ENCODE measurements at places on chromosomes 11 and 22.

GRCh38 chr11:119901657-119902577 is 172.9 kb upstream of the NECTIN1 start:
- DNase-seq: no peak

DNA sequence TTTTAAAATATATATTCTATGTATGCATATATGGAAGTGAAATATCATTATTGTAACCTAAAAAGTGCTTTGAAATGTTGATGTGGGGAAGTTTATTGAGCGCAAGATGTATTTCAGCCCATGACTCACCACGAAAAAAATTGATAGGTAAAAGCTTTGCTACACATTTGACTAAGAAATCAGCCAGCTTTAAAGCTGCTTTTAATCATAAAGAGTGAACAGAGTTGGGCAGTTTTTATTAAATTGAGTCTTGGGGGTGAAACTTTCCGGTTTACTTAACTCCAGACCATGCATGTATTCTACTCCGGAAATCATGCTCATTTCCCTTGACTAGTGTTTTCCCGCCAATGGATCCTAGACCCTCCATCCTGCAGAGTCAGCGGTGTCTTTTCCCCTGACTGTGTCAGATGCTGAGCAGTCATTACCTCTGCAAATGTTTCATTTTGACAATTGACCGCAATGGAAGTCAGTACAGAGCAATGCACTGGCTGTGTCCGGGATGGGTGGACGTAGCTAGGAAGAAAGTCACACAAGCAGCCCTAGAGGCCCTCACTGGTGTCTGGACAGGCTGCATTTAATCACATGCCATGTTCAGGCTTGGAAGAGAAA is 47.2 kb upstream of the MPEG1 start:
- DNase-seq: no peak

DNA sequence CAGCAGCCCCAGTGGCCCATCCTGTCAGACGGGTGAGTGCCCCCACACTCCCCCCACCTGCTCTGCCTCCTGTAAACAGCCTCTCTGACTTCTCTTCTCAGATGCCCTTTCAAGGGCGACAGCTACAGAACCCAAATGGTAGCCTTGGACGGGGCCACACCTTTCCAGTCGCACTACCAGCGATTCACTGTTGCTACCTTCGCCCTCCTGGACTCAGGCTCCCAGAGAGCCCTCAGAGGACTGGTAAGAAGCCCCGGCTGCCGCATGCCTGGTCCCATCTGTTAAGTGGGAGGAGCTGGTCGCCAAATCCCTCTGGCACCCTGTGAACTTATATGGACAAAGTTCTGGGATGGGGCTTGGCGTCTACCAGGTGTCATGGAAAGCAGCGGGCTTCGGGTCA is 6.2 kb downstream of the ZP1 start:
- DNase-seq: no peak

GRCh38 chr11:10902301-10903063 is 44.6 kb upstream of the ZBED5 start:
- DNase-seq: no peak

DNA sequence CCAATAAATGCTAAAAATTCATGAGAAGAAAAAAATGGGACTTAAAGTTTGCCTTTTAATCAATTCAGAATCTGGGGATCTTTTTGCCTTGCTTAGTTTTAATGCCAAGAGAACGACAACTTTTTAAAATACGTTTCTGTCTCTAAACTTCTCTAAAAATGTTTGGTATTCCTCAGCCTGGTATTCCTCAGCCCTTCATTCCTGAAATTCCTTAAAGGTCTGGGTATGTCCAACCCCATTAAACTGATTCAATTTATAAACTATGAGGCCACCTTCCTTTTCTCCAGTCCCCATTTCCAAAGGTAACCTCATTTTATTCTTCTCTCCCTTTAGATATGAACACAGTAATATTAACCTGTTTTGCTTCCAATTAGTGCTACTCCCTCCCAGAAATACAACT is 16.6 kb downstream of the POLA2 start:
- DNase-seq: no peak

- DNase-seq: no peak
Observed at GRCh38 chr11:55719608-55720160, 53.6 kb upstream of the OR5D13 start.

- DNase-seq: no peak
Observed at GRCh38 chr11:46239801-46240061, 37.7 kb upstream of the CREB3L1 start.

DNA sequence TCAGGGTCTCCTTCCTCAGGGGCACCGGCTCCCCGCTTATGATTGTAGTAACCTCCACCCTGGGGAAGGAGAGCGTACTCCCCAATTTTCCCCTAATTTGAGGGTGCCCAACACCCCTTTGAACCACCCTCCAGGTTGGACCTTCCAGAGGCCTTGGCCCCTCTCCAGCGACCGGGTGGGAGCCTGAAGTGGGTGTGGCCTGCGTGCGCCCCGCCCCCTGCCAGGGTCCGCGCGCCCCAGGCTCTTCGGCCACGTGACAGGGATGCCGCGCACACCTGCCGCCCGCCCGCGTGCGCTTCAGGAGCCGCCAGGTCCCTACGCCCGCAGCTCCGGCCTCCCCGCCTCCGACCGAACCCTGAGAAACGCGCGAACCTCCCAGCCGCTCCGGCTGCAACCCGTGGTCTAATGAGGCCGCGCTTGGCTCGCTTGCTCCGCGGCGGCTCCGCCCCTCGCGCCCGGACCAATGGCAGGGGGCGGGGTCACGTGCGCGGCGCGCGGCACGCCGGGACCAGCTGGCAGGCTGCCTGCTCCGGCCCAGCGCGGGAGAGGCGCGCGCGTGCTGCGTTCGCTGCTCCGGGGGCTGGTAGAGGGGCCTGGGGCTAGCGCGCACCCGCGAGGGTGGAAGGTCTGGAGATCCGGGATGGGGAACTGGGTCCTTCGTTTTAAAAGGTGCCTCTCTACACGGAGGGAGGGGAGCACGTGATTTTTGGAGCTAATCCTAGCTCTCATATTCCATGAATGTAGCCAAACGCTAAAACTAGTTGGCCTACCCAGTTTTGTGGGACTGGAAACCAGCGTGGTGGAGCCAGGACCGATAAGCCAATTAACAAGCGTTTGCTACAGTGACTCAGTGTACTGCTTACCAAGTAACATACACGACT is at the start of gene FOXRED2:
Gene FOXRED2 (minus strand): TSS at position 404 of the 881 bp plus-strand sequence. CDS start 618 bp downstream, outside the sequence.
- peak; percentile 89 for DNase-seq

- no peak for DNase-seq
Observed at GRCh38 chr22:23806837-23807236, 20.1 kb downstream of the SMARCB1 start.

DNA sequence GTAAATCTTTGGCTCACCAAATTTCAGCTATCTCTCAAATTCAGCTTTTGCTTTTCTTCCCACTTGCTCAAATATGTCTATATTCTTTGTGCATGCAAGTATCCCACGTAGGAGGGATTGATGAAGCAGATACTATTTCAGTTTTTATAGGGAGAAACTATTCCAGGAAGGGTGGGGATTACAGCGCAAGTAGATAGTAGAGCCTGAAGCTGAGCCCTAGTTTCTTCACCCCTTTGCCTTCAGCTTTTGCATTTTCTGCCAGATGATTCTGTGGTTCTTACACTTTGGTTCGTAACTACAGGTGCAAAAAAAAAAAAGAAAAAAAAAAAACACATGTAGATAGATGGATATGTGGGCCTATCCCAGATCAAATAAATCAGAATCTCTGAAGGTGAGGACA is 3.1 kb upstream of the ACP2 start:
- DNase-seq: no peak

GRCh38 chr11:95378111-95378510 is 147.1 kb upstream of the SESN3 start:
- no peak for DNase-seq

DNA sequence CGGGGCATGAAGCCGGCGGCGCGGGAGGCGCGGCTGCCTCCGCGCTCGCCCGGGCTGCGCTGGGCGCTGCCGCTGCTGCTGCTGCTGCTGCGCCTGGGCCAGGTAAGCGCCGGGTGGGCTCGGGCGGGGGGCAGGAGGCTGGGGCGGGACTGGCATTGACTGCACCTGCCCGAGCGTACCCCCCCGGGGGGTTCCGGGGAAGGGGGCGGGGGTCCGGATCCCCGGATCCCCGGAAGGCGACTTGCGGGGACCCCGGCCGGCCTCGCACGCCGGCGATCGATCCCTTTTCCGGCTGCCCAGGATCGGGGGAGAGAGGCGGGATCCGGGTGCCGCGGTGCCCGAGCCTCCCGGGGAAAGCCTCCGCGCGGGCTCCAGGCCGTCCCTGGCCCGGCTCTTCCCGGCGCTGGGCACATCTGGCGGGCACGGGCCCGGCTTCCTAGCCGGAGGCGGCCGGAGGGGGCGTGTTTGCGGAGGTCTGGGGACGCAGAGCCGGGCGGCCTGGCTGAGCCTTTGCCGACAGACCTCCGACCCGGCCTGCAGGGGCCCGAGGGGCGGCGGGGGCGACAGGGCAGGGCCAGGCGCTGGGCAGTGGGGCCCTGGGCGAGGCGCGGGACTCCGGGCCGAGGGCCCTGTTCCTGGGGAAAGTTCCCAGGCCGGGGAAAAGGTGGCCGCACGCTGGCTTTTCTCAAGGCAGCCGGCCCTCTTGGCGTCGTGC is 705 bp downstream of the PTPRJ start:
- DNase-seq: peak; percentile 13

- no peak for DNase-seq
Observed at GRCh38 chr11:22703591-22703990, 37.2 kb downstream of the GAS2 start.

GRCh38 chr11:134276396-134277182 is 410 bp downstream of the GLB1L3 start:
- no peak for DNase-seq

GRCh38 chr22:48635816-48636215 is 1191.9 kb downstream of the BRD1 start:
- DNase-seq: no peak

GRCh38 chr11:74033046-74033445 is 24.2 kb upstream of the UCP3 start:
- DNase-seq: no peak

GRCh38 chr22:17984114-17984513 is 40.2 kb downstream of the MICAL3 start:
- DNase-seq: no peak

DNA sequence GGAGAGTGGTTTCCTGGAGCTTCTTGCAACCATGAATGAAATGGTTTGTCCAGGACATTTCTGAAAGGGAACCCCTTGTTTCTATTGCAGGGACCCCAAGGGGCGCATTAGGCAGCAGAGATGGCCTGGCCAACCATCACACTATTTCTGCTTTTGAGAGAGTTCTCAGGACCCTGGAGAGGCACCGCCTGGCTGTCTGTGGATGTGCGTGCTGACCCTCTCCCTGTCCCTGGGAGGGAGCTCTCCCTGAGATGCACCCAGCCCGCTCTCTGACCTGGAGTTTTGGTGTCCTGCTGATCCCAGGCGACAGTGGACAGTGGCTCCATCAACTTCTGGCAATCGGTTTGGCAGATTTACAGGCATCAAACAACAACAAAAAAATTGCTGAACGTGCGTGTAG is 80.3 kb upstream of the SLC22A12 start:
- DNase-seq: no peak

DNA sequence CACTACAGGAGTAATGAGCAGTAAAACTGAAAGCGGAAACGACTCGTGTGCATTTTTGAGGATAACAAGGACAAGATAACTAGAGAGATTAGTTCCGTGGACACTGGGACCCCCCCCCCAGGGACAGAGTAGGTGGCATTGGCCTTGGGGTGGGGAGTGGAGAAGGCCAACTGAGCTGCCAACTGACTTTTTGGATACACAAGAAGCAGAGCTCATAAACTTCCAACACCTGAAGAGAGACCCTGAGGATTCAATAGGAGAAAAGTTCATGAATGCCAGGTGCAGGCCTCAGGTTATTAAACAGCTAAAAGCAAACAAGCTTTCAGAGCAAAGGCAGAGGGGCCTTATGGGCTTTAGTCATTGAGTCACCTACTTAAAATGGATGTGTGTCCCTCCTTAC is 17.6 kb upstream of the PRSS23 start:
- no peak for DNase-seq

DNA sequence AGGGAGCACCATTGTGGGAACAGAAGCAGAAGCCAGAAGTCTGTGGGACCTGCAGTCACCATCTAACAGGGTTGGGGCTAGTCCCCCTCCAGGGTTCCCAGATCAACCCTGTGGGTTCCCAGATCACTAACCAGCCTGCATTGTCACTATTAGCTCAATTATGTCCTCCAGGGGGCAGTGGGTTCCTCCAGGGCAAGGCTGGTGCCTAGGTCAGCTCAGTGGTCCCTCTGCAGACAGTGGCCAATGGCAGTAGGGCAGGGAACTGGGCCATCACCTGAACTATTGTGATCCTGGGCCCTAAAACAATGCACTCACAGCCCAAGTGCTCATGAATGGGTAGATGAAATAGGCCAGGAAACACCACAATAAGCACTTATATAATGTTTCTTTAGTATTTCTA is 18.8 kb upstream of the PRSS23 start:
- DNase-seq: no peak

DNA sequence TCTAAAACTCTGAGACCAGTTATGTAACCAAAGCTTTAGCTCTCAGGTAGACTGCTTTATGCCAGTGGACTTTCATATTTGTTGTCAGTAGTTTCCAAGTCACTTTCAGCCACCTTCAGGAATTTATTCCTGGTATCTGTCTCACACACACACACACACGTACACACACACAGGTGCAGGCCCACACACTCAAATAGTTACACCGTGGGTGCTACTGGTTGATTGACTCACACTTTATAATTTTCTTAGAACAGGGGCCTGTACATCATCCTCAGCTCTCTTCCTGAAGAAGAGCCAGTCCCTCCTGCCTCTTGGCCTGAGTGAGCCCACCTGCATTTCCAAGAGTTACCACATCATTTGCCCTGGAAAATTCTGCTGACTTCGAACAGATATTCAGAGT is 555.2 kb downstream of the SOX6 start:
- no peak for DNase-seq

DNA sequence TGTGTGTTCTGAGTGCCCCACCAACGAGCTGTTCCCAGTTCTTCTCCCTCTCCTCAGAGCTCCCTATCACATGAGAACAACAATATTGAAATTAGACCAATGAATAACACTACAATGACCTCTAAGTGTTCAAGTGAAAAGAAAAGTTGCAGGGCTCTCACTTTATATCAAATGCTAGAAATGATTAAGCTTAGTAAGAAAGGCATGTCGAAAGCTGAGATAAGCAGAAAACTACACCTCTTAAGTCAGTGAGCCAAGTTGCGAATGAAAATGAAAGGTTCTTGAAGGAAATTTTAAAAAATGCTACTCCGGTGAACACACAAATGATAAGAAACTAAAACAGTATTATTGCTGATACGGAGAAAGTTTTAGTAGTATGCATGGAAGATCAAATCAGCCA is 199.8 kb downstream of the GUCY1A2 start:
- no peak for DNase-seq

DNA sequence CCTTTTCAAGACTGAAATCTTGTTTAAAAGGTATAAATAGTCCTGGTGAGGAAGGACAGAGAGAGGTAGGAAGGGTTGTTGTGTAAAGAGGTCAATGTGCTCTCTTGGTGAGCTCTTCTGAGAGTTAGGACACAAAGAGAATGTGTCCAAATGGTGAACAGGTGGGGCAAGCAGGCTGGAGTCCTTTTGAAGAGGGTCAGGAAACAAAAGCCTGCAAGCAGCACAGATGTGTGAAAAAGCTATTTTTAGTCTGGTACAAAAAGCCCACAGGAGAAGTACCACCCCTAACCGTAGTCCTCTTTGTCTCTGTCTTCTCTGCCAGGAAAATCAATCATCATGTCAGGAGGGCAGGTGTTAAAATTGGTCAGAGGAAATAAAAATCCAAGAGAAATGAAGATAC is 54.4 kb upstream of the SYN3 start:
- DNase-seq: no peak

- no peak for DNase-seq
Observed at GRCh38 chr11:63554877-63555223, 8.3 kb downstream of the PLAAT2 start.

- DNase-seq: no peak
Observed at GRCh38 chr11:120774591-120775386, 249.1 kb upstream of the TBCEL start.

GRCh38 chr22:33519071-33519973 is 401.0 kb downstream of the LARGE1 start:
- no peak for DNase-seq
